Liver (tissue), 10 donors: ENCODE measurements at places on chromosomes 5 and 9. TPM values are rescaled to one million over a fixed set of nuclear protein-coding genes. Genes with fewer than 3 reads are reported as not detected.

- no peak for DNase-seq
- no peak overlapping the region for H3K4me3 ChIP-seq
- no peaks in the 10 kb centered on the region for H3K4me1 ChIP-seq
- H3K36me3 ChIP-seq = no peaks in the 10 kb centered on the region
- no peak overlapping the region for H3K27ac ChIP-seq
Observed at GRCh38 chr9:109143881-109144562, 23.0 kb downstream of the FRRS1L start.

GRCh38 chr5:161660806-161661205 is 24.7 kb upstream of the GABRA6 start:
- H3K36me3 ChIP-seq = no peaks in the 10 kb centered on the region
- H3K27me3 ChIP-seq = no peaks in the 10 kb centered on the region
- DNase-seq = no peak
- H3K27ac ChIP-seq = no peak overlapping the region
- H3K4me3 ChIP-seq = no peak overlapping the region

- H3K4me1 ChIP-seq = no peaks in the 10 kb centered on the region
- no peaks in the 10 kb centered on the region for H3K27me3 ChIP-seq
- DNase-seq = no peak
- H3K4me3 ChIP-seq = no peak overlapping the region
Observed at GRCh38 chr5:11248966-11249365, 487.9 kb upstream of the DAP start.

DNA sequence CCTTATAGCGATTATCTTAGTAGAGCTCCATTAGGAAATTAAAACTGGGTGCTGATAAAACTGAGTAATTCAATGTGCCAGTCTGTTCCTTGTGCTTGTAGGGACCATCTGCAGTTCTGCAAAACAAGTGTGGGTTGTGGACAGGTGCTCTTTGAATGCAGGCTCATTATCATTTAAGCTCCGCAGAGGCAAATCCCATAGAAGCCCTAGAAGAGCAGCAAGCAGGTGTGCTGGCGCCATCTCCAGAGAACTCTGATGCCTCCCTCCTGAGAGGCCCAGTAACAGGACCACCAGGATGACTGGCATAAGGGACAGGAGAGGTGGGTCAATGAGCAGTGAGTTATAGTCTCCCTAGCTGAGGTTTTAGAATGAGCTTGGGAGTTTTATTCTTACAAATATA is 1342.4 kb upstream of the DMAC1 start:
- H3K4me3 ChIP-seq = no peak overlapping the region
- DNase-seq = no peak
- no peaks in the 10 kb centered on the region for H3K4me1 ChIP-seq
- no peaks in the 10 kb centered on the region for H3K27me3 ChIP-seq
- H3K27ac ChIP-seq = no peak overlapping the region
- no peaks in the 10 kb centered on the region for H3K36me3 ChIP-seq

GRCh38 chr5:72280581-72281069 is 39.4 kb downstream of the MRPS27 start:
- no peak for DNase-seq
- no peak overlapping the region for H3K4me3 ChIP-seq
- no peaks in the 10 kb centered on the region for H3K27me3 ChIP-seq
- no peaks in the 10 kb centered on the region for H3K4me1 ChIP-seq
- H3K27ac ChIP-seq = no peak overlapping the region

DNA sequence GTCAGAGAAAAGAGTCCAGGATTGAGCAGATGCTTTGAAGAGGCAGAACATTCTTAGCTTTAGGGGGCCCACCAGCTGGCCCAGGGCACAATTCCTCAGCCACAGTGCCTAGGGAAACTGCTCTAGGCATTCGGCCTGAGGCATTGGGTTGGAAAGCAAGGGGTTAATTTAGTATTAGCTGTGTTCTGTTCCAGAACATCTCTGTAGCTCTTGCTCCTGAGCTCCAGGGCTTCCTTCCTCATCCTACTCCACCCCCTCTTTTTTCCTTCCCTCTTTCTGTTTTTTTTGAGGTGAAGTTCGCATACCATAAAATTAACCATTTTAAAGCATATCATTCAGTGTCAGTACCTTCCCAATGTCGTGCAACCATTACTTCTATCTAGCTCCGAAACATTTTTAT is 74.5 kb upstream of the PANK3 start:
- H3K36me3 ChIP-seq = no peaks in the 10 kb centered on the region
- H3K27me3 ChIP-seq = no peaks in the 10 kb centered on the region
- H3K4me1 ChIP-seq = no peaks in the 10 kb centered on the region
- no peak for DNase-seq
- no peak overlapping the region for H3K4me3 ChIP-seq

DNA sequence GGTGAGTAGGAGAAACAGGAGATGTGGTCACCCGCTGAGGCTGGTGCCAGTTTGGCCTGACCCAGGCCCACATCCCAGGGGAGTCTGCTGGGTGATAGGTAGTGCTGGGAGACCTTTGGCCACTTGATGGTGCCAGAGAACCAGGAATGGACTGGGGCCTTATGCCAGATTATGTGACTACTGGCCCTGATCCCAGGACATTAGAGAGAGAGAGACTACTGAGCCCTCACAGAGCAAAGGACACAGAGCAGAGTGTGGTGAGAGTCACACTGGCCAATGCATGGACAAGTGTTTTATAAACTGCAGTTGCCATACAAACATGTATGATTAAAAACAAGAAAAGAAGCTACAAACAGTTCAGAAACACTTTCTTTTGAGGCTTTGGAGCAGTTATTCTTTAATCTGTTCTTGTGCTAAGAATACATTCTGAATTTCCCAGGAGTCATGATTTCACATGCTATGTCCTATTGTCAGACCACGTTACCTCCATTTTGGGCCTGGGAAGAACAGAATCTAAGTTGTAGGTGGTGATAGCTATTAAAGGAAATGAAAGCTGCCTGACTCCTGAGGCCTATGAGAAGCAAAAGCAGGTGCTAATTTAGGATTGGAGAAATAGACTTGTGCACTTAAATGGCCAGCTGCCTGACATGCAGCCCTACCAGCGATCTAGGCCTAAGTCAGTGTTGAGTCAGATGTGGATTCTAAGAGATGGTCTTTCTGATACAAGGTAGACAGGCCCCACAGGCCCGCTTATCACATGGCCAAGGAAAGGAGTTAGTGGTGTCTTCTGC is 32.6 kb upstream of the TMOD1 start:
- H3K4me1 ChIP-seq = peaks cover 5% of the 10 kb centered on the region
- peak overlapping the region; percentile 66 for H3K27ac ChIP-seq
- no peak overlapping the region for H3K4me3 ChIP-seq
- DNase-seq = peak; percentile 76
- H3K27me3 ChIP-seq = no peaks in the 10 kb centered on the region

- no peak for DNase-seq
- H3K36me3 ChIP-seq = no peaks in the 10 kb centered on the region
- peak overlapping the region; percentile 25 for H3K27ac ChIP-seq
- H3K4me3 ChIP-seq = no peak overlapping the region
- H3K27me3 ChIP-seq = no peaks in the 10 kb centered on the region
Observed at GRCh38 chr9:129995409-129996160, 47.4 kb downstream of the FNBP1 start.

TAS2R1 gene
- total RNA-seq = not detected

C5orf52 gene
- not detected for total RNA-seq

KIAA1958 gene
- total RNA-seq = 7.1 TPM

PLAC8L1 gene
- total RNA-seq = not detected

OR1J2 gene
- total RNA-seq = not detected

NSD1 gene
- total RNA-seq = 34.1 TPM

INSL4 gene
- not detected for total RNA-seq

ARL14EPL gene
- not detected for total RNA-seq

NUTM2F gene
- not detected for total RNA-seq

PCDHA5 gene
- total RNA-seq = not detected
